ENCODE measurements at places on chromosomes 2 and 18. TPM values are rescaled to one million over a fixed set of nuclear protein-coding genes. Genes with fewer than 3 reads are reported as not detected.

DNA sequence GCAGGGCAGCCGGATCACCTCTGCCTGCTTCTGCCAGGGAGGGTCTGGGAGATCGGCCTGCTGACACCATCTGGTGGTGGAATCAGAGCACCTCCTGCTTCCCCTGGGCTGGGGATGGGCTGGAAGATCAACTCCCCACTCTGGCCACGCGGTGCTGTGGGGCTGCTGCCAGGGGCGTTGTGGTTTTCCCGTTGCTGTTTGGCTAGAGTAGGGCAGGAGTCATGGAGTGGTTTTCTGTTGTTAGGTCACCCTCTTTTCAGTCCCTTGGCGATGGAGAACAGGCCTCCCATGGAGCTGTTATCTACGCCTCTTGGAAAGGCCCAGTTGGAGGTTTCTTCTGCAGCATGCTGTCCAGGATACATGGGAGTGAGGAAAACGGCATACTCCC lies 15.2 kb downstream of the BCL2L11 start:
- peaks cover 68% of the 10 kb centered on the region for H3K4me1 ChIP-seq
- H3K4me3 ChIP-seq = no peak overlapping the region
- H3K27me3 ChIP-seq = no peaks in the 10 kb centered on the region
- peak; percentile 26 for DNase-seq
- no peaks in the 10 kb centered on the region for H3K36me3 ChIP-seq

CD8B2 gene
- total RNA-seq = not detected

- peaks cover 16% of the 10 kb centered on the region for H3K36me3 ChIP-seq
- H3K27ac ChIP-seq = peak overlapping the region; percentile 72
- no peaks in the 10 kb centered on the region for H3K27me3 ChIP-seq
- no peak overlapping the region for H3K4me3 ChIP-seq
Observed at GRCh38 chr2:69789772-69790600, 39.5 kb upstream of the GMCL1 start.

- no peaks in the 10 kb centered on the region for H3K36me3 ChIP-seq
- no peak overlapping the region for H3K27ac ChIP-seq
- no peak overlapping the region for H3K4me3 ChIP-seq
- DNase-seq = no peak
- no peaks in the 10 kb centered on the region for H3K4me1 ChIP-seq
Observed at GRCh38 chr2:224284134-224284946, 117.6 kb downstream of the FAM124B start.

DNA sequence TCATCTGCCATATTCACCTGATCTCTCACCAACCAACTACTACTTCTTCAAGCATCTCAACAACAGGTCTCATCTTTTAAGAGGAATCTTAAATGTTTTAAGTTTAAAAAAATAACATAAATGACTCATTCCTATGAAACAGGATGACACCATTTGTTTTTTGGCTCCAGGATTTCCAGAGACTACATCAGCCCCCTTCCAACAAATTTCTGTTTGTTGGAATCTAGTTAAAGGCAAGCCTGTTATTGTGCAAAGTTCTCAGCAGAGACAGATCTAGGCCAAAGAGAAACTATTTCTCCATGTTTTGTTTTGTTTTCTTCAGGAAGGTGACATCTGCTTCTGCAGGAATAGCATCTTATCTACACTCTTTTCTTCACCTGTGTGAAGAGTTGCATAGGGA lies 204.8 kb upstream of the SH3BP4 start:
- H3K4me1 ChIP-seq = no peaks in the 10 kb centered on the region
- H3K36me3 ChIP-seq = no peaks in the 10 kb centered on the region
- H3K4me3 ChIP-seq = no peak overlapping the region
- no peak overlapping the region for H3K27ac ChIP-seq

DNA sequence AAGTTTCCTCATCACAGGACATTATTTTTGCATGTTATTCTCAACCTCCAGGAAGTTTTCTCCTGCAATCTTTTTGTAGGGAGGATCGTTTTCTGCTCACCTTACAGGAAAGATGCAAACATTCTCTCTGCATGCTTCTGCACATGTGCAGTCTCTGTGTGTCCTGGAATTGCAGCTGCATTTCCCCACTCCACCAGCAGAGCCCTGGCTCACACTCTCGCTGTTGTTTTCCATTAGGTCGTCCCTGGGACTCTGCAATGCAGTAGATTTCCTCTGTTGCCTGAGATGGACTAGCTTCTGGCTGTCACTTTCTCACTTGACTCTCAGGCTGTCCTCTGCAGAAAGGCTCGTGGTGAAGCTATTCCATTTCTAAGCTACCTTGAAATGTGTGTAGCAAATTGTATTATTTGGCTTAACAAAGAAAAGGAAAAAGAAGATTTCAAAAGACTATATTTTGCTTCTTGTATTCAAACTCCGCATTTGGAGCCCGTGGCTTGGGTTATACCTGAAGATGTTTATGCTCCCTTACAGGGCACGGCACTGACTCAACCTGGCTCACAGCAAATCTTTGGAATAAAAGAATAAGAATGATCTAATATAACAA lies 346.7 kb downstream of the RAD51AP2 start:
- no peak overlapping the region for H3K4me3 ChIP-seq
- no peaks in the 10 kb centered on the region for H3K36me3 ChIP-seq
- no peak for DNase-seq
- H3K27ac ChIP-seq = no peak overlapping the region

DNA sequence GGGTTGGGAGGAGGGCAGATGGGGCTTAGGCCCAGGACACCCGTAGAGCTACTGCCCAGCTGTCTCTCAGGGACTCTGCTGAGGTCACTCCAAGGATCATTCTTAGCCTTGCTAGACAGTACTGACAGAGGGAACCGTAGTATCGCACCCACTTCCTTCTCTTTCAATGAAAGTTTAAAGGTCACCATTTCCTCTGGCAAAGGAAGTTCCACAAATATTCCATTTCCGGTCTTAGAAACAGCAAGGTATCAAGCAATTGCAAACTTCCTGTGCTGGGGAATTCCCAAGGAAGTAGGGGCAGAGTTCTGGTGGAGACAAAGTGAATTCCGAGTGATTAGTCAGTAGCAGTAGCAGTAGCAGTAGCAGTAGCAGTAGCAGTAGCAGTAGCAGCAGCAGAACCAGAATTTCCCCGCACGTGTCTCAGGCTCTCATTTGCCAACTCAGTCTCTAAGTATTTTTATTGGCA lies 24.7 kb downstream of the IL1B start:
- peaks cover 27% of the 10 kb centered on the region for H3K4me1 ChIP-seq
- no peaks in the 10 kb centered on the region for H3K27me3 ChIP-seq
- H3K27ac ChIP-seq = peak overlapping the region; percentile 39
- no peak for DNase-seq
- no peak overlapping the region for H3K4me3 ChIP-seq

STARD6 gene
- total RNA-seq = not detected

- H3K4me3 ChIP-seq = no peak overlapping the region
- H3K4me1 ChIP-seq = peaks cover 4% of the 10 kb centered on the region
- H3K27ac ChIP-seq = no peak overlapping the region
- H3K36me3 ChIP-seq = no peaks in the 10 kb centered on the region
Observed at GRCh38 chr2:152236191-152236925, 60.8 kb upstream of the STAM2 start.

DNA sequence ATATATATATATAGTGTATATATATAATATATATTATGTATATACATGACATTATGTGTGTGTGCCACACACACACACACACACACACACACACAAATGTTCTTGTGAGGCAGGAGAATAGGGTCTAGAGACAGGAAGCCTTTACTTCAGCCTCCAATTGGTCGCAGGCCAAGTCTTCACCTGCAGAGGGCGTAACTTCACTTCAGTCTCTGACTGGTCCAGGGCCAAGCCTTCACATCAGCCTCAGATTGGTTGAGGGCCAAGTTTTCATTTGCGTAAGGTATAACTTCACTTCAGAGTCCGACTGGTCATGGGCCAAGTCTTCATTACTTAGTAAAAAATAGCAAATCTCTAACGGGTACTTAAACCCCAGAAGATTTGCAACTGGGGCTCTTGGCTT lies 13.2 kb upstream of the SS18 start:
- DNase-seq = no peak
- no peak overlapping the region for H3K27ac ChIP-seq
- no peak overlapping the region for H3K4me3 ChIP-seq
- no peaks in the 10 kb centered on the region for H3K4me1 ChIP-seq
- no peaks in the 10 kb centered on the region for H3K36me3 ChIP-seq
- H3K27me3 ChIP-seq = no peaks in the 10 kb centered on the region

RND3 gene
- total RNA-seq = 22.1 TPM

DNA sequence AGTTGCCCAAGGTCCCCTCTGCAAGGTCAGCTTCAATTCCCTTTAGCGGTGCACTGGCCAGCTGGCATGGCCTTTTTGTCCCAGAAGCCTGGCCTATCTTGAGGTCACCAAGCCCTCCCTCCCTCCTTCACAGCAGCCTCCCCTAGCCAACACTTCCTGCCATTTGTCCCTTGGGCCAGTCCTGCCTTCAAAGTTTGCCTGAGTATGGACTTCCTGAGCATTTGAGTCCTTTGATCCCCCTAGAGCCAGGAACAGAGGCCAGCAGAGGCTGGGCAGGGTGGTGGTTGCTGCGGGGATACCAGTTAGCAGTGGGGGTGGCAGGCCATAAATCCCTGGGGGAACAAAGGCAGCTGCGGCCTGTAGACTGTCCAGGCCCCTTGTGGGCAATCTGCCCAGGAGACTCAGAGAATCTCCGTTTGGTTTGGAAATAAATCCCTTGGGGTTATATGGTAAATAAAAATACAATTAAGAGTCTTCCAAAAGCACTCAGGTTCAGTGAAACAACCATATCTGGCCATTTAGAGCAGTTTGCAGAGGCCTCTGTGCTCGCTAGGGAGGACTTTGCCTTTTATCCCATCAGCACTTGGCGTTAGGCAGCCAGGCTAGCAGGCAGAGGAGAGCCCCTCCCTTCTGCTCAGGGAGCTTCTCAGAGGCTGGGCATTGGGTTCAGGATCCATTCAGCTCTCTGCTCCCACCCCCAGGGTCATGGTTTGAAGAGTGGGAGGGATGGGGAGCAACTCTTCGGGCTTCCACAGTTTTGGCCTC lies 3.1 kb upstream of the HES6 start:
- no peak overlapping the region for H3K4me3 ChIP-seq
- DNase-seq = peak; percentile 59
- H3K27me3 ChIP-seq = peaks cover 11% of the 10 kb centered on the region
- peaks cover 31% of the 10 kb centered on the region for H3K4me1 ChIP-seq

DNA sequence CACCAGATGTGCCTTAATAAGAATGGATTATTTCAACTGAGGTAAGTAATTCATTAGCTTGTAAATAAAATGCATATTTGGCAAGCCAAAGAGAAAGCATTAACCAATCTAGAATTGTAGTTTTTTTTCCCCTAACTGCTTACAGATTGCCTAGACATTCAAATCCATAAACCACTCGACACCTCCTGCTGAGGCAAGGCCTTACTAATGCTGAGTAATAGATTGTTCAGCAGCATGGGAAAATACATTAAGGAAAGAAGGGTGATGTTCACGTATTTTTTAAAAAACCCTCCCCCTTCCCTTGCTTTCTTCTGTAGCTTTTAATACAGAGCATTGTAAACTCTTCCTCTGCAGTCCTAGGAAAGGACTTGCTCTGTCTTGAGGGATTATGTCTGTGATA lies 17.0 kb upstream of the LINC00305 start:
- no peak for DNase-seq
- no peak overlapping the region for H3K27ac ChIP-seq
- no peaks in the 10 kb centered on the region for H3K36me3 ChIP-seq
- no peaks in the 10 kb centered on the region for H3K27me3 ChIP-seq

CNGA3 gene
- not detected for total RNA-seq

FLACC1 gene
- total RNA-seq = 8.1 TPM

GRCh38 chr2:142991295-142991694 lies 113.8 kb downstream of the KYNU start:
- no peak overlapping the region for H3K4me3 ChIP-seq
- no peak for DNase-seq
- H3K27me3 ChIP-seq = no peaks in the 10 kb centered on the region
- no peaks in the 10 kb centered on the region for H3K36me3 ChIP-seq
- H3K4me1 ChIP-seq = no peaks in the 10 kb centered on the region

GRCh38 chr2:39805936-39806608 lies 27.0 kb upstream of the THUMPD2 start:
- no peaks in the 10 kb centered on the region for H3K36me3 ChIP-seq
- DNase-seq = no peak
- H3K4me3 ChIP-seq = no peak overlapping the region
- no peaks in the 10 kb centered on the region for H3K27me3 ChIP-seq
- H3K4me1 ChIP-seq = no peaks in the 10 kb centered on the region

FN1 gene
- total RNA-seq = 92.3 TPM

GRCh38 chr2:79393107-79393685 lies 119.7 kb upstream of the CTNNA2 start:
- no peaks in the 10 kb centered on the region for H3K27me3 ChIP-seq
- H3K36me3 ChIP-seq = no peaks in the 10 kb centered on the region
- DNase-seq = no peak
- H3K27ac ChIP-seq = no peak overlapping the region
- H3K4me1 ChIP-seq = no peaks in the 10 kb centered on the region
- no peak overlapping the region for H3K4me3 ChIP-seq

DNA sequence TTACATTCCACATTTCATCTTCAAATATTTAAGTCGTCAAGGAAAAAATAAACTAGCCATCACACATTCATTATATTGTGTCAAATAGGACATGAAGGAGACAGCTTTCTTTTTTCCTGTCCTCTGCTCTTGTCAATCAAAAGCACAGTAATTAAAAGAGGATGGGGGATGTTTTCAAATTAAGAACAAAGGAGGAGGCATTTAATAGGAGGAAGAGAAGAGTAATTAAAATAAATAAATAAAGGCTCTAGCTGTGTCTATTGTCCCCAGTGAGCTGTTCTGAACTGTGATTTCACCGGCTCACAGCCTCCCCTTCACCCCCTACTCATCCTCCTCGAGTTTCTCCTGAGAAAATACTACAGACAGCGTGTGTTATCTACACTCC lies 1377.1 kb upstream of the PIK3C3 start:
- H3K4me1 ChIP-seq = no peaks in the 10 kb centered on the region

DNA sequence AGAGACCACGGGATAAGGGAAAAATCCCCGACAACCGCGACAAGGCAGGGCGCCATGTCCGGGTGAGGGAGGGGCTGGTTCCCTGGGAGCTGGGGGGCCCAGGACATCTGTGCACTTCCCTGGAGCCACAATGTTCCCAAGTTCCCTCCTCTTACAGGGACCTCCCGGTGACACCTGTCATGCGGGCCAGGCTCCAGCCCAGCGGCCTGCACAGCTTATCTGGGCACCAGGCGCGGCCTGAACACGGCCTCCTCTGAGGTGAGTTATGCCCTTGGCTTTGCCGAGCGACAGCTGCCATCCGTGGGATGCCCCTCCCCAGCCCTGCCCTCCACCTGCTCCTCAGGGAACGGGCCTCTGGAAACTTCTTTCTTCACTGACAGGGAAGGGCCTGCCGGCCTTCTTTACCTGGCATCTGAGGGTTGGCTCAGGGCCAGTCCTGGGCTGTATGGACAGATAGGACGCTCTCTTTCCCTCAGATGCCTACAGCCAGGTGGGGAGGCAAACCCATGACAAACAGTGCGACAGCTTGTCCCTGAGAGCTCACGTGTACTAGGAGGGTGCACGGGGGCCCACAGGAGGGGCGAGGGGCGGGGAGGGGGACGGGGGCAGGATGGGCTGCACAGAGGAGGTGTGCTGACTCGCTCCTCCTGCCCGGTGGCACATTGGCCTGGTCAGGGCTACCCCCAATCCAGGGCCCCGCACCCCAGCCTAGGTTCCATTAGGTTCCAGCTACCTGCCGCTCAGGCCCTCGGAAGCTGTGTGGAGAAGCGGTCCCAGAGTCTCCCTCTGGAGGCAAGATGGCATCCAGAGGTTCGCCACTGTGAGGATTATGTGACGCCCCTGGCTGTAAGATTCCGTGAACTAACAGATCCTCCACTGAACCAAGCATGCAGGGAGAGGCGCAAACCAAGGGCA lies 34.9 kb upstream of the HPCAL1 start:
- no peak overlapping the region for H3K27ac ChIP-seq
- H3K4me3 ChIP-seq = no peak overlapping the region
- no peak for DNase-seq
- H3K27me3 ChIP-seq = no peaks in the 10 kb centered on the region
- peaks cover 8% of the 10 kb centered on the region for H3K4me1 ChIP-seq

GAD1 gene
- not detected for total RNA-seq

- no peaks in the 10 kb centered on the region for H3K27me3 ChIP-seq
- H3K36me3 ChIP-seq = no peaks in the 10 kb centered on the region
- no peaks in the 10 kb centered on the region for H3K4me1 ChIP-seq
- H3K4me3 ChIP-seq = no peak overlapping the region
Observed at GRCh38 chr2:17076533-17076932, 410.9 kb upstream of the CYRIA start.
